ENCODE measurements at places on chromosomes 7 and 10. TPM values are rescaled to one million over a fixed set of nuclear protein-coding genes. Genes with fewer than 3 reads are reported as not detected.

ZNF398 gene
- 19.0 TPM for total RNA-seq

CLEC5A gene
- not detected for total RNA-seq

TAS2R40 gene
- total RNA-seq: not detected

GARIN1A gene
- total RNA-seq: 2.7 TPM

CDH23 gene
- total RNA-seq: 4.3 TPM

TYW1B gene
- total RNA-seq: 3.9 TPM

HOXA9 gene
- 29.9 TPM for total RNA-seq

PNLIPRP1 gene
- total RNA-seq: not detected

JCAD gene
- 73.6 TPM for total RNA-seq

FBH1 gene
- total RNA-seq: 72.2 TPM

HMX3 gene
- 0.11 TPM for total RNA-seq

WNT8B gene
- total RNA-seq: not detected

VWDE gene
- total RNA-seq: 0.11 TPM

PTPN20 gene
- 5.6 TPM for total RNA-seq

CALCR gene
- not detected for total RNA-seq

PRKG1 gene
- 16.5 TPM for total RNA-seq

COL26A1 gene
- total RNA-seq: 0.22 TPM

CREB3L2 gene
- 37.3 TPM for total RNA-seq

WDR86 gene
- total RNA-seq: 9.0 TPM

FFAR4 gene
- total RNA-seq: not detected

CEP55 gene
- 18.4 TPM for total RNA-seq

VPS37D gene
- 2.7 TPM for total RNA-seq

ATOH7 gene
- not detected for total RNA-seq

FAM25C gene
- not detected for total RNA-seq

ZNF239 gene
- total RNA-seq: 5.5 TPM

SEC61G gene
- 416 TPM for total RNA-seq

PSD gene
- 1.8 TPM for total RNA-seq

BAG3 gene
- 15.7 TPM for total RNA-seq

TMEM236 gene
- total RNA-seq: 0.22 TPM

AZGP1 gene
- total RNA-seq: not detected

GSTK1 gene
- 94.9 TPM for total RNA-seq

GIMAP6 gene
- not detected for total RNA-seq

OR2A14 gene
- not detected for total RNA-seq

SFTPA1 gene
- total RNA-seq: not detected

HABP2 gene
- not detected for total RNA-seq

CDC14C gene
- 0.22 TPM for total RNA-seq

PDZD7 gene
- total RNA-seq: 0.91 TPM

PPP1R9A gene
- total RNA-seq: under 0.01 TPM

PRRT4 gene
- 0.11 TPM for total RNA-seq

KLHDC10 gene
- total RNA-seq: 53.6 TPM

UNCX gene
- not detected for total RNA-seq
